ENCODE measurements at places on chromosomes 1 and 21. TPM values are rescaled to one million over a fixed set of nuclear protein-coding genes. Genes with fewer than 3 reads are reported as not detected.

The CHD5 gene
- under 0.01 TPM for total RNA-seq

The CCDC185 gene
- total RNA-seq: not detected

The NCAM2 gene
- total RNA-seq: 0.38 TPM

The BTG3 gene
- 11.9 TPM for total RNA-seq

The SLC22A15 gene
- total RNA-seq: not detected

The DENND2C gene
- 6.4 TPM for total RNA-seq

The DDX59 gene
- total RNA-seq: 9.6 TPM

The NHLH1 gene
- total RNA-seq: under 0.01 TPM

The FGR gene
- total RNA-seq: 0.25 TPM

The HLX gene
- total RNA-seq: 3.4 TPM

The PLA2G5 gene
- total RNA-seq: under 0.01 TPM

The DDI2 gene
- 13.0 TPM for total RNA-seq

The CRP gene
- not detected for total RNA-seq

The TAS1R2 gene
- total RNA-seq: not detected

The KIF14 gene
- 2.1 TPM for total RNA-seq

The EFNA3 gene
- total RNA-seq: 1.3 TPM

The RHBG gene
- total RNA-seq: not detected

The OLFML3 gene
- total RNA-seq: 7.2 TPM

The GCSAML gene
- total RNA-seq: not detected

The ASCL5 gene
- total RNA-seq: not detected

The PCBP3 gene
- total RNA-seq: 0.13 TPM

The SEMA6C gene
- total RNA-seq: 6.2 TPM

The BEND5 gene
- total RNA-seq: 2.3 TPM

The NR0B2 gene
- total RNA-seq: not detected

The TSPEAR gene
- total RNA-seq: 0.13 TPM

The TMEM125 gene
- not detected for total RNA-seq

The BACE2 gene
- 425 TPM for total RNA-seq

The ERICH3 gene
- total RNA-seq: not detected

The SMCP gene
- not detected for total RNA-seq

The TMEM240 gene
- 1.4 TPM for total RNA-seq

The SELL gene
- 0.13 TPM for total RNA-seq

The TAGLN2 gene
- total RNA-seq: 136 TPM

The CHRM3 gene
- total RNA-seq: 0.26 TPM

The C1orf87 gene
- not detected for total RNA-seq

The KAZN gene
- 0.51 TPM for total RNA-seq

The ID3 gene
- 570 TPM for total RNA-seq

The SPATA46 gene
- not detected for total RNA-seq

The CD2 gene
- total RNA-seq: not detected

The MCOLN3 gene
- total RNA-seq: not detected

The SLC6A9 gene
- total RNA-seq: 0.13 TPM

The ASTN1 gene
- not detected for total RNA-seq

The WNT3A gene
- total RNA-seq: not detected

The GLIS1 gene
- under 0.01 TPM for total RNA-seq

The ACTA1 gene
- total RNA-seq: under 0.01 TPM

The RGS2 gene
- total RNA-seq: 2.3 TPM

The DUSP12 gene
- 32.2 TPM for total RNA-seq

The MATN1 gene
- total RNA-seq: under 0.01 TPM

The VCAM1 gene
- 2.9 TPM for total RNA-seq

Measured in dermis microvascular lymphatic vessel endothelial cell (primary cell).